ENCODE measurements at places on chromosomes 5 and 9.

GRCh38 chr5:1464096-1464446, 18.8 kb upstream of the SLC6A3 start:
- no peak for DNase-seq

DNA sequence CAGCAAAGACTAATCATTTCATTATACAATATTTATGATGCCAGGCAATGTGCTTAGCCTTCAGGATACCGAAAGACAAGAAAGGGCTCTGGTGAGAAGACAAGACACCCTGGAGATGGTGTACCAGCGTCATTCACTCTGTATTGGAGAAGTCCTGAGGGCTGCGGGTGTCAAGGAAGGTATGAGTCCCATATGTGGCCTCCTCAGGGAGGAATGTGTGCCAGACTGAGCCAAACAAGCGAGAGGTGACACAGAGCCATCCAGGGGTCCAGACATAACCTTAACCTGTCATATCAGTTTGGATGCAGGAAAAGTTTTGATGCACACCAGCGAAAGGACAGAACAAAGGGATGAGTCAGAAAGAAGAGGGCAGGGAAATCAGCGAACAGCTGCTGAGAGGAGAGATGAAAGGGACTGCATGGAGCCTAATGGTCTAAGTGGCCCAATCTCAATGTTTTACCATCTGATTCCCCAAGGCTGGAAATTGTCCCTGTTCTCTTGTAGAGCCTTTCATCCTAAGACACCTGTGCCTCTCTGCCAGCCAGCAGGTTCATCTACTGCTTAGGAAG, 38.9 kb downstream of the ADRA1B start:
- no peak for DNase-seq

DNA sequence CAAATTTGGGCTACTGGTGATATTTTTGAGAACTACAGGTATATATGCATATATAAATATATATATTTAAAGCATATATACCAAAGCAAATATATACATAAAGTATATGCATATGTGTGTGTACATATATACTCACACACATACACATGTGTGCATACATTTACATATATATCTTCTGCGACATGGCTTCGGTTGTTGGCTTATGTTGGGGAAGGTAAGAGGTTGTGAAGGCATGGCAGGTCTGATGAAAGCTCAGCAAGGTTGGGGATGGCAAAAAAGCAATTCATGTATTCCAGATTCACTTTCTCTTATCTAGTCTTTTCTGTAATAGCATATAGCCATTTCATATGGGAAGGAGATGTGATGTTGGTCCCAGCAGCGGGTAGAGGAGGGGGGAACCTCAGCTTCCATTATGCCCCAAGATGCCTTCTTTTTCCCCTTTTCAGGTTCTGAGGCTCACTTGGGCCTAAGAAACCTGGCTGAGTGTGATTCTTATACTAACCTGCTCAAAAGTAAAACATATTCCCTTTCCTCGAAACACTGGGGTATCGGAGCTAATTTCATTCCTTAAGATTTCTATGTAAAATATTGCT, 201.7 kb downstream of the MEF2C start:
- DNase-seq = no peak

- no peak for DNase-seq
Observed at GRCh38 chr5:173781432-173781815, 106.7 kb upstream of the CPEB4 start.

DNA sequence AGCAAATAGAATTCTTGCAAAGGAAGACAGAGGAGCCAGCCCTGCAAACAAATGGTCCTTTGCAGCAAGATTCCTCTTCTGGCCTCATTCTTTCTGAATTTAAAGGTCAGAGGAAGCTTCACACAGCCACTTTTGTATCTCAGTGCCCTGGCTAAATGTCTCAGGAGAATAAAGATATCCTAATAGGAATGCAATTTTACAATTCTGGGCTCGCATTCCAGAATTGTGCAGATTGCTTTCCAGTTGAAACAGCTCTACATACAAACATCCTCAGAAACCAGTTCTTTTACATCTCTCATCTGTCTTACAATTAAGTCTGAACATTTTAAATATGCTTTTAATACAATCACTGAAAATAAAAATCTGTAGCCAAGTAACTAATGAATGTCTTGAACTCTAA, 14.6 kb upstream of the ACOT12 start:
- no peak for DNase-seq

All from stimulated activated CD8-positive, alpha-beta memory T cell treated with anti-CD3 and anti-CD28 coated beads, Interleukin-2, amount 100 ng/mL, for 1 hour (primary cell).